DND-41 (cell line): ENCODE measurements at places on chromosomes 1 and 21.

DNA sequence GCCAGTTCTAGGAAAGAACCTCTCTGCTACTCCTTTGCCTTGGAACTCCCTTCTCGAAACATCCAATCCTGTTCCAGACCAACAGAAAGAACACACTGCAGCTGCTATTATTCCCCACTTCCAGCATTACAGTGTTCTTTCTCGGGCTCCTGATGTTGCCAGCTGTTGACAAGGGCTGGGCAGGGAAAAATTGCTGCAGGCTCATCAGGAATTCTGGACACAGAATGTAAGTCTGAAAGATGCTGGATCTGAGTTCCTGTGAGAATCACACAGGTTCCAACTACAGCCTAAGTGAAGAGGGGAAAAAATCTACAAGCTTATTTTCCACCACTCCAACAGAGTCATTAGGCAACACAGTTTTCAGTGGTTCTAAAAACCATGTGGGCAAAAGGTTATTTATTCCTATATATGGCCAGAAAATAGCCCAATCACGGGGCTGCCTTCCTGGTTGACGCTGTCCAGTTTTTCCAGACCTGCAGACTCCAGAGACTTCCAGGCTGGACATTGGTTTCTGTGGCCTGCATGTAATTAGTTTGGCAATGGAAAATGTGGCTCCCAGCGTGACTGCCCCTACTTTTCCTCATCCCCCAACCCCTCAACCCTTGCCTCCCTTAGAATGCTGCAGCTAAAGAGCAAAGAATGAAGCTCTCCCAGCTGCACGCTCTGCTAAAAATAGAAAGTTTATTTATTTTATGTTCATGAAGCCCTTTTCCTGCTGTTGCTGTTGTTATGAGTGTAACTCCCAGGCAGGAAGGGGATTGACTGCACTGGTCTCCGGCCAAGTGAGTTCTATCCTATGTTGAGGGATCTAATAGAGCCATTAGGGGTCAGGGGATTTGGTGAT lies 8.3 kb upstream of the KIAA0040 start:
- no peaks in the 10 kb centered on the region for H3K36me3 ChIP-seq
- H3K27ac ChIP-seq: no peak overlapping the region
- peaks cover 5% of the 10 kb centered on the region for H3K27me3 ChIP-seq
- peaks cover 4% of the 10 kb centered on the region; the same call in 1 of the 2 replicates for H3K4me1 ChIP-seq

DNA sequence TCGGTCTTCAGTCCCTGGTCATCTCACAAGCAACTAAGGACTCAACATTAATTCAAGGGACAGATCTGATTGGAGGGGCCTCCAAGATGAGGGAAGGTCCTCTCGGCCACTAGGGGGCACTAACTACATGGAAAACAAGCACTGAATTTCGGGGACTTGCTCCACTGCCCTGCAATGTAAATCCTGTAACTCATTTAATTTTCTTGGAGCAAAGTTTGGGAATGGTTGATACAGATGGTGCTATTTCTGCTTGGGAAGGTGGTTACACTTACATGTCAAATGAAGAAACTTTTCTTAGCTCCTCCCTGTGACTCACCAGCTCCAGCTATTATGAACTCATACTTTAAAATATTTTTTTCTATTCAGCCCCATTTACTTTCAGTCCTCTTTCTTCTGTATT lies 97.4 kb upstream of the KCNJ15 start:
- no peaks in the 10 kb centered on the region for H3K4me1 ChIP-seq
- no peaks in the 10 kb centered on the region for H3K36me3 ChIP-seq
- H3K27me3 ChIP-seq: peaks cover 16% of the 10 kb centered on the region

DNA sequence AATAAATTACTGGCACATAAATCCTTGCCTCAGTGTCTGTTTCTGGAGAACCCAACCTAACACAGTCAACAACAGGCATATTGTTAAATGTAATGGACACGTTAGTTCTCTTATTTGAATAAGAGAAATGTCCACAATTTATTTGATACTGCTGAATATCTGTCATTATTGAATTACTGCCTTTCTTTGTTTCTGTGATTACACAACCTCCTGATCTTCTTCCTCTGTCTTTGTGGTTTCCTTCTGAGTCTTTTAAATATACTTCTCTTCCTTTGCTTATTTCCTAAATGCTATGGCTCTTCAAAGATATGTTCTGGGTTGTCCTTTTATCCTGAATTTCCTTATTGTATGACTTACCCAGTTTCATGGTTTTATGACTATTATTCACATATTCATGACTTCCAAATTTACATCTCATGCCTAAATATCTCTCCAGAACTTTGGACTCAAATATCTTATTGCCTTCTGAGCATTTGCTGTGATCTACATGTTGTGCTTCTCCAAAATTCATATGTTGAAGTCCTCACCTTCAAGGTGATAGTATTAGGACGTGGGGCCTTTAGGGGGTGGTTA lies 39.9 kb downstream of the MSH4 start:
- no peaks in the 10 kb centered on the region for H3K36me3 ChIP-seq
- DNase-seq: no peak
- no peak overlapping the region for H3K27ac ChIP-seq

DNA sequence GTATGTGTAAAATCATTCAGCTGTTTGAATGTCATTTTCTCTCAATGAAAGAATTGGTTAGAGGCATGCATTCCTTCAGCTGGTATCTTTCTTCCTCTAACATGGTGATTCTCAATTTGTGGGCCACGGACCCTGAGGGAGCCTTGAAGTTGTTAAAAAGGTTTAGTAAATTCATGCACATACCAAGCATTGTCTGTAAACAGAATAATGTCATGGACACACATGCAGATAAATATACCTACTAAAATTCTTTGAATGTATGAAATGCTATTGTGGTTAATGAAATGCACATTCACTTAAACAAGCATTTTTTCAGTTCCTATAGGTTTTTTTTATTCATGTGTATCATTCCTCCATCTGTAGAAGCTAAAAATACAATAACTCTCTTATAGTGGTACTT lies 65.4 kb downstream of the PBX1 start:
- no peak overlapping the region for H3K27ac ChIP-seq
- DNase-seq: no peak
- H3K4me3 ChIP-seq: no peak overlapping the region
- no peaks in the 10 kb centered on the region for H3K36me3 ChIP-seq
- no peaks in the 10 kb centered on the region for H3K4me1 ChIP-seq

DNA sequence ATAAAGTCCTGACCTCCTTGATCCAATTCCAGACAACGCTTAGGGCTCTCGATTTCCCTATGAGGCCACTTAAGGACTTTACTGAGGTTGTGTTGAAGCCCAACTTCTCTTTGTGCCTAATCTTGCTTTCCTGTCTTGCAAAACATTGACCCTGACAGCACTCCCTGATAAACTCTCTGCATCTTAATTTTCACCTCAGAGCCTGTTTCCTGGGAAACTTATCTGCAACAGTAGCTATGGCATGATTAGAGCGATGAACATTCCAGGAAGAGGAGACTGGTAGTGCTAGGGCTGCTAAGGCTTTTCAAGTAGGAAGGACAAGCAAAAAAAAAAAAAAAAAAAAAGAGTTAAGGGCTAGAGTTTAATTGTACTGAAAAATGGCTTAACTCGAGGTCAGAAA lies 118.9 kb downstream of the RGS21 start:
- no peak for DNase-seq
- no peaks in the 10 kb centered on the region for H3K36me3 ChIP-seq
- H3K4me3 ChIP-seq: no peak overlapping the region
- no peaks in the 10 kb centered on the region for H3K4me1 ChIP-seq
- no peak overlapping the region for H3K27ac ChIP-seq

DNA sequence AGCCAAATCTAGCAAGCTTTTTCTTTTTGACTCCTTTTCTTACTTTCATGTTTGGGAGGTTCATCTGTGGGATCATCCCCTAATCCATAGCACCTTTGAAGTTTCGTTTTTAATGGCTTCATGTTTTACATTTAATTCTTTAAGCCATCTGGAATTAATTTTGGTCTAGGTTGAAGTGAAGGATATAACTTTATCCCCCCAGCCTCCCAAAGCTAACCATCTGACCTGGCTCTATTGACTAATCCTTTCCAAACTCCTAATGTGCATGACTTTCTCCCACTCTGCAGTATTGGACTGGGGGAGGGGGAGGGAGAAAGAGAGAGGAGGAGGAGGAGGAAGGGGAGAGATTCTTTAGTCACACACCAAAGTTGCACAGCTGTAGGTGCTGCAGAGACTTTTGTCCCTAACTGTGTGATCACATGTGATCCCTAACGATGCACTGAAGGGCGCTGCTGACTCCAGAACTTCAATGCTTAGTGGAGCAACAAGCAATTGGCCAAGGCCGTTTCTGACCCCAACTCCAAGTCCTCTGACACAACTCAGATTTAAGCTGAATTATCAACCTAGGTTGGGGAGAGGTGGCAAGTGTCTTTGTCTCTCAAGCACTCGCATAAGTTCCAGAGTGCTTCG lies 191.6 kb downstream of the HUNK start:
- peaks cover 6% of the 10 kb centered on the region for H3K27me3 ChIP-seq
- DNase-seq: peak; percentile 6
- no peak overlapping the region for H3K4me3 ChIP-seq
- H3K4me1 ChIP-seq: no peaks in the 10 kb centered on the region
- H3K36me3 ChIP-seq: no peaks in the 10 kb centered on the region
- H3K27ac ChIP-seq: no peak overlapping the region

DNA sequence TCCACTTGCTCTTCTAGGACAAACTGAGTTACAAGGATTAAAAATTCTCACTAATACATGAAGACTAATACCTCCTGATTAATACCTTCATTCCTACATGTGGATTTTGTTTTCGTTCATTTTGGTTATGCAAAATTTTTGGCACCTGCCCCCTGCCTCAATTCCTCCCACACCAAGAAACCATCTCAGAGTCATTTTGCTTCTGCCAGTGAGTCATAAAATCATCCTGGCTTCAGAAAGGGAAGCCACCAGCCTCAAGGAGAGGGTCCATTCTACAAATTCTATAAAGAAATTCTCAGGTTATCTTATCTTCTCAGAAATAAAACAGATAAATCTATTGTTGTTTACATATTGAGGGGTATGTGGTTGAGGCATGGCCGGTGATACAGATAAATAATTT lies 103.2 kb upstream of the COA6 start:
- no peaks in the 10 kb centered on the region for H3K36me3 ChIP-seq
- no peak overlapping the region for H3K27ac ChIP-seq
- no peak overlapping the region for H3K4me3 ChIP-seq

DNA sequence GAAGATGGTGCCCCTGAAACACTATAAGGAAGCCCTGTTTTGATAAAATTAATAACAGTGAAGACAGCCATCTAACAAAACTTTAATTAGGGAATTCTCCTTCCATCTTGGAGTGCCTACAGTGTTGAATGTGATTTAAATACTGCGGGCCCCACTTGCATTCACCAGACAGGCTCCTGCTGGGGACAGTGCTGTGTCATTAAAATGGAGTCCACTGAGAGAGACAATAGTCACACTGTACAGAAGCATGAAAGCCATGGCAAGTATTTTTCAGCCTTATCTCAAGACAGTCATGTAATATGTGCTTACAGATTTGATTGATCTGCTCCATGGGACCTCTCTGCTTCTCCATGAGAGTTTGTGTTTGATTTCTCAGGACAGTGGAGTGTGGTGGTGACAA lies 29.7 kb upstream of the ZBTB18 start:
- no peak overlapping the region for H3K27ac ChIP-seq
- H3K4me1 ChIP-seq: no peaks in the 10 kb centered on the region
- DNase-seq: no peak
- no peak overlapping the region for H3K4me3 ChIP-seq
- no peaks in the 10 kb centered on the region for H3K36me3 ChIP-seq
